ENCODE measurements at places on chromosomes 2 and 18. TPM values are rescaled to one million over a fixed set of nuclear protein-coding genes. Genes with fewer than 3 reads are reported as not detected.

SESTD1 gene
- total RNA-seq: 37.1 TPM

SEMA4C gene
- total RNA-seq: 90.1 TPM

SLC5A7 gene
- total RNA-seq: 1.9 TPM

- no peak overlapping the region for H3K27ac ChIP-seq
- H3K4me3 ChIP-seq: no peak overlapping the region
- no peaks in the 10 kb centered on the region for H3K27me3 ChIP-seq
Measured at GRCh38 chr2:119440873-119441272, 9.2 kb downstream of the TMEM37 start.

GRCh38 chr2:186995092-186995491 is 146.1 kb upstream of the ZSWIM2 start:
- H3K4me1 ChIP-seq: no peaks in the 10 kb centered on the region
- H3K4me3 ChIP-seq: no peak overlapping the region
- no peaks in the 10 kb centered on the region for H3K27me3 ChIP-seq
- no peak overlapping the region for H3K27ac ChIP-seq

GRCh38 chr2:177817300-177817699 is 255.3 kb downstream of the PDE11A start:
- H3K27me3 ChIP-seq: no peaks in the 10 kb centered on the region
- peaks cover 10% of the 10 kb centered on the region for H3K4me1 ChIP-seq
- H3K4me3 ChIP-seq: no peak overlapping the region
- peak overlapping the region; percentile 26 for H3K27ac ChIP-seq
- H3K36me3 ChIP-seq: no peaks in the 10 kb centered on the region

DNA sequence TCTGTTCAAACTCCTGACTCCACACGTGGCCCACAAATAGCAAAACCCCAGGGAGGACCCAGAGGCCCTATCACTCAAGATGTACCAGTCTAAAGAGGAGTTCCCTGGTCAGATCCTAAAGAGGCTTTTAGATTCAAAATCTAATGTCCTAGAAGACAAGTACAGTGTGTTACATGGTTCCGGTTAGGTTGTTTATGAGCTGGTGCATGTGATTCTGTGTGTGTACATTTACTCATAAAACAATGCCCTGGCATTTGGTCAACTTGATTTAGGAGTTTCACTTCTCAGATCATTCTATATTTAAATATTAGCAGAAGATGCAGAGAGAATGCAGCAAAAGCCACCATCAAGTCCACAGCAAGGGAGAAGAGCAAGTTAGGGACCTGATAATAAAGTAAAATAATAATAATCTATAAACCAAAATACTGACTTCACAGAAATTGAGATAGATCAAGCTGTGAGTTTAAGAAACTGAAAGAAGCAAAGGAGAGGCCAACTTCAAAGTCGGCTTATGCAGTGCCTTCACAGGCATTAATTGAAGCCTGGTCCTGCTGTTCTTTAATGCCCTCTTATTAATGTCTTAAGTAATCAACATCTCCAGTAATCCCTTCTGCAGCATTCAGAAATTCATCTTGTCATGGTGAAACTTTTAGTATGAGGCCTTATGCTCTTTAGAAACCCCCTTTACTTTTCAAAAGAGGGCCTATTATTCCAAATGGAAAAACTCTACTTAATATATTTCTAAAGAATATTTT is 4.2 kb upstream of the AP1S3 start:
- no peak overlapping the region for H3K27ac ChIP-seq
- peaks cover 8% of the 10 kb centered on the region for H3K4me1 ChIP-seq
- no peaks in the 10 kb centered on the region for H3K36me3 ChIP-seq
- no peak for DNase-seq
- H3K4me3 ChIP-seq: no peak overlapping the region

GRCh38 chr2:175251425-175252041 is 70.0 kb upstream of the ATP5MC3 start:
- H3K27me3 ChIP-seq: no peaks in the 10 kb centered on the region
- no peak overlapping the region for H3K27ac ChIP-seq
- DNase-seq: no peak
- no peaks in the 10 kb centered on the region for H3K4me1 ChIP-seq
- H3K36me3 ChIP-seq: no peaks in the 10 kb centered on the region

All from sigmoid colon (tissue), 7 donors.